ENCODE measurements at places on chromosomes 6 and 20.

DNA sequence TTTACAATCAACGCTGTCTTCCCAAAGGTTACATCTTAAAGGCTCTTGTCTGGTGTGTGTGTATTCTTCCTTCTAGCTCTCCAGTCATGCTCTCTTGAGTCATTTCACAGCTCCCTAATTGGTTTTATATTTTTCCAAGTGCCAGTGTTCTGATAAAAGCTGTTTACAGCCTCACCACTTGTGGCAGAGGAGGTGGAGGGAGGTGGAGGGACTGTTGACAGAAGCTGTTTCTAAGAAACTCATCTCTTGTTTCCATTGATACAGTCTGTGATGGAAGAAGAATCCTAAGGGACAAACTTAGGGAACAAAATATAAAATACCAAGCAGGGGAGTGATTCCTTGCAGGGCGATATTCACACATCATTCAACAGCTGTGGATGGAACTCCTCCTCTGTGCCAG, 64.0 kb downstream of the QRSL1 start:
- no peak for DNase-seq

GRCh38 chr6:78400076-78400475, 467.3 kb upstream of the IRAK1BP1 start:
- no peak for DNase-seq

- no peak for DNase-seq
These were observed 87.8 kb downstream of the CDH26 start for GRCh38 chr20:60046011-60046413.

- DNase-seq = no peak
These were observed 15.2 kb upstream of the ADAM33 start for GRCh38 chr20:3696745-3697587.

- DNase-seq = no peak
These were observed 197.6 kb downstream of the DLL1 start for GRCh38 chr6:170093276-170093657.

DNA sequence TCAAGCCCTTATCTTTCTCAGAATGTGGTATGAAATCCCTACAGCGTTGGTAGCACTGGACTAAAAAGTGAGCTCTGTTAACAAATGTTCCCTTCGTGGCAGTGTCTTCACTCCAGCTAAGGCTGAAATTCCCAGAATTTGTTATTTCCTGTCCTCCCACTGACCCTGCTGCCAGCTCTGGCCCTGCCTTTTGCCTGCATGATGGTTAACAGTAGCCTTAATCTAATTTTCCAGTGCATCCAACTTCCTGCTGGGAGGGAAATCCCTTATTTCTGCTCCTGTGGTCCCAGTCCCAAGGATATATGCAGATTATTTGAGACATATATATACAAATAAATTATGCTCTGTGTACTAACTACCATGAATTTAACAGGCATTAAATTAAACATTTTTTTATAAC, 157.2 kb upstream of the CARMIL1 start:
- no peak for DNase-seq

GRCh38 chr6:154071711-154072110, 32.7 kb downstream of the OPRM1 start:
- DNase-seq = no peak

GRCh38 chr6:34575326-34575725, 19.2 kb upstream of the SPDEF start:
- DNase-seq = no peak

DNA sequence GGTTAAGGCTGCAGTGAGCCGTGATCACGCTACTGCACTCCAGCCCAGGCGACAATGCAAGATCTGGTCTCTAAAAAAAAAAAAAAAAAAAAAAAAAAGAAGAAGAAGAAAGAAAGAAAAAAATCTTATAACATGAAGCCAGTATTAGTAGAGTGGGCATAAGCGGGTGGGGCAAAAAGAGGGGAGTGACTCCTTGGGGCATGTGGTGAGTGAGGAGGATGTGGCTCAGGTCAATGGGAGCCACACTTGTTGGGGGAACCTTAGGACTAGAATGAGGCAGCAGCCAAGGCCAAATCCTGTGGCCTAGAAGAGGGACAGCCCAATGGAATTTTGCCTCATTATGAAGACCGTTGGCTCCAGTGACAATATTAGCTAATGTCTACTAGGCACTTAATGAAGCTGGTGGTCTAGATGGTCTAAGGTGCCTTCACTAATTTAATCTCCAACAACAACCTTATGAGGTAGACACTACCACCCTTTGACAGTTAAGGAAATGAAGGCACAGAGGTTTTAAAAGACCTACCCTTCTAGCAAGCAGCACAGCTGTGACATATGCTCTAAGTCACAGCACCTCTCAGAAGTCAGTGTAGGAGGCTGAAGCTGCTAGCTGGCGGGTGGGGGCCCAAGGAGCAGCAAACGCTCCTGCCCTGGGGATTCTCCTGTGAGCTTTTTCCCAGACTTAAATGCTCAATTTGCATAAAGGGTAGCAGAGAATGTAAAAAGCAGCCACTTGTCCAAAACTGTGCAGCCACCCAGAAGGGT, 23.6 kb upstream of the ARMC12 start:
- no peak for DNase-seq

DNA sequence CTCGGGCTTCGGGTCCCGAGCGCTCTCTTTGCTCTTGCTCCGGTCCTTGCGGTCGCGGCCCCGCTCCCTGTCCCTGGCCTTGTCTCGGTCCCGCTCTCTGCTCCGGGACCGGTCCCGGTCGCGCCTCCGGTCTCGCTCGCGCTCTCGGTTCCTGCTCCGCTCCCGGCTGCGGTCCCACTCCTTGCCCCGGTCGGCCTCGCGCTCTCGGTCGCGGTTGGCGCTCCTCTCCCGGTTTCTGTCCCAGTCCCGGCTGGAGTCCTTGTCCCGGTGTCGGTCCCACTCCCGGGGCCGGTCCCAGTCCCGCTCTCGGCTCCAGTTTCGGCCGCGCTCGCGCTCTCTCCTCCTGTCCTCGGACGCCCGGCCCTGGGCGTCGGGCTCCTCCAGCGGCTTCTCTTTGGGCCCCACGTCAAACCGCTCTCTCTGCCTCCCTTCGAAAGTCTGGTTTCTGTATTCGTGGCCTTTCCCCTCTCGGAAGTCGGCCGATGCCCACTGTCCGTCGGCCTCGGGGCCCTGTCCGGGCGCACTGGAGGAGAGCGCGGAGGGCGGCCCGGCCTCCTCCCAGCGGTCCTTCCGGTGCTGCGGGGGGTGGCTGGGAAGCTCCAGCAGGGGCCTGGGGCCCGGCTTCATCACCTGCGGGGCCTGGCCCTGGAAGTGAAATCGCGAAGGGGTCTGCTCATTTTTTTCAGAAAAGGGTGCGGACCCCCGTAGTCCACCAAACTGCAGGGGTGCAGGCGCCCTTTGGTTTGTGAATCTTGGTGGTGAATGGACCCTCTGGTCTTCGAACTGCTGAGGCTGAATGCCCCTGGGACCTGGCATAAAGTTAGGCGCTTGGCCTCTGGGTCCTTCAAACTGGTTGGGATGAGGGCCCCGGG, 17.9 kb upstream of the TCFL5 start:
- DNase-seq = no peak

DNA sequence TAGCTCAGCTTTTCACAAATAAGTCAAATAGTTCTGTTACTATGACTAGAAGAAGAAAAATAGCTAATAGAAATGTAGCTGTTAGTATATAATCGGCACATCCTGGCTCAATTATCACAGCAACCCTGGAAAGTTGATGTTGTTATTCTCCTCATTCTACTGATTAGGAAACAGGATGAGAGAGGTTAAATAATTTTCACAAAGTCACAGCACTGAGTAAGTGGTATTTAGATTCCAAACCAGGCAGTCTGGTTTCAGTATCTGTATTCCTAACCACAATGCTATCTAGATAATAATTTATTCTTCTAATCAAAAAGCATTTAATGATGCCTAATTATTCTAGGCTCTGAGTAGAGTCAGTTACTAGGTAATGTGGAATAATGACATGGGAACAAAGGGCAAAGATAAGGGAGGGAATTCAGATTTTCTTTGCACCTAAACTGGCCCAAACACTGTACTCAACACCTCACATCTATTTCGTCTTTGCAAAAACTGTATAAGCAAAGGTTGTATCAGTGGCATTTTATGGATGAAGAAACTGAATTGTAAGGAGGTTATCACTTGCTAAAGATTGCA, 51.3 kb downstream of the PDE7B start:
- no peak for DNase-seq

DNA sequence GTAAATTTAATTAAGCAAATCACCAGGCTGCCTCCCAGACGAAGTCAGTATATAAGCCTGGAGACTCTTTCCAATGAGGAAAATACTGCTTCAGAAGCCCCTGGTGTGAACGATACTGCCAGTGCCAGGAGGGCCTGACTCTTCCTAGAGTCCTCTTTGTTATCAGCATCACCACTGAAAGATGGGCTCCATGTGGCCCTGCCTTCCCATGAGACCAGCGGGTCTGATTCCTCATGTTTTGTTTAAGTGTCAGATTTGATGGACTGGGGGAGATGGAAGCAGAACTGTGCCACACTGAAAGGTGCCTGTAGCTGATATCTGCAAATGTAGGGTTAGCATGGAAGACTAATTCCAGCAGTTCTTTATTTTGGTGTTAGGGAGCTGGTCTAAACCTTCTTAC, 7.9 kb downstream of the NQO2 start:
- DNase-seq = no peak

DNA sequence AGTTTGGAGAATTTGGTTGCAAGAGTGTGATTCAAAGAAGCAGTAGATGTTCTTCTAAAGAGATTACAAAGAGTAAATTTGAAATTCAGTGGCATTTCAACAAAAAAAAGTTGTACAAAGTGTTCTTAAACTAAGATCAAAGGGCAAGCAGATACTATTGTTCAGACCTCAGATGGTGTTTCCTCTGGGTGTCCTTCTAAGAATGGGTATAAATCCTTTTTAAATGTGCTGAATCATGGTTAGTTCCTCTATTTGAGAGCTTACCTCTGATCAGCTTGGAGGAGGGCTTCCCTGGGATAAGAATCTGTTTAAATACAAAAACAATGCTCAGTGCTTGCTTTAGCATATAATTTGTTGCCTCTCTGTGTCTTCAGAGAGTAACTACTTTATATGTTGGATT, 6.3 kb downstream of the BMP6 start:
- no peak for DNase-seq

- DNase-seq = no peak
These were observed 221.2 kb downstream of the LAMA2 start for GRCh38 chr6:129104131-129104530.

DNA sequence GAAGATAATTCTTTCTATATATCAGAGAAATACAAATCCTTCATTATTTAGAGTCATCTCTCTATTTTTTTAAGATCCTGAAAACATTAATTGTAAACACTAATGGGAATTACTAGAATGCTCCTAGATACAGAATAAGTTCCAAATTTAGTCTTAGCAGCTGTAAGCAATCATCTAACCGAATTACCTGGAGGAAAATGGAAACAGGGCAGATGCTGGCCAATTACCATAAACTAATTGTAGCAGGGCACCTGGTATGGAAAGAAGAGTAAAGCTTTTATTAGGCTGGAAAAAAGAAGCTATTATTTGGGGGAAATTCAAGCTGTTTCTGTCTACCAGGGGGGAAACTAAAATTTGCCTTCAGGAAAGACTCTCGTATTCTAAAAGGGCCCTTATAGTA, 257.5 kb downstream of the MMUT start:
- DNase-seq = no peak

GRCh38 chr6:42140756-42141602, 1.4 kb downstream of the C6orf132 start:
- no peak for DNase-seq

All from activated CD4-positive, alpha-beta T cell treated with anti-CD3 and anti-CD28 coated beads, Interleukin-2, Interleukin-4, amounts not matched to agents 100 ng/mL and 50 ng/mL, durations not matched to agents 16 hours and 8 hours (primary cell).